Heart left ventricle (tissue), 16 donors: ENCODE measurements at places on chromosomes 5 and 9. TPM values are rescaled to one million over a fixed set of nuclear protein-coding genes. Genes with fewer than 3 reads are reported as not detected.
A peak's percentile ranks its signal among the peaks of the same experiment; 100 is the strongest.

GMCL2 gene
- total RNA-seq = not detected

TAS2R1 gene
- not detected for total RNA-seq

DNA sequence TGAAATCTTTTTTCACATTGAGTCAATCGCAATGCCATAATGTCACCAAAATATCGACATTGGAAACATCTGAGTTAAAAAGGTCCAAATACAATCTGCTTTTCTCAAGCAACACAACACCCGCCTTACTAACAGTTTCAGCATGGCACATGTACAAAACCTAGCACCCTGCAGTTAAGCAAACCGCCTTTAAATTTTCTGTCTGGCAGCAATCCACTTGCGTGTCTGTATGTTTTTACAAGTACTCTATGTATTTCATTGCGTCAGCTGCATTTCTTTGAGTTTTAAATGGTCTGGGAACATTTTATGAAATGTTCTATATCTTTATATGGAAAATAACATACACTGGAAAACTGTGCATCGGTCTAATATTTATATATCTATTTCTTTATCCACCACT, 134.6 kb downstream of the DENND1A start:
- H3K4me1 ChIP-seq = peaks cover 3% of the 10 kb centered on the region
- H3K27ac ChIP-seq = no peak overlapping the region
- no peaks in the 10 kb centered on the region for H3K36me3 ChIP-seq
- no peak overlapping the region for H3K4me3 ChIP-seq
- DNase-seq = no peak

DNA sequence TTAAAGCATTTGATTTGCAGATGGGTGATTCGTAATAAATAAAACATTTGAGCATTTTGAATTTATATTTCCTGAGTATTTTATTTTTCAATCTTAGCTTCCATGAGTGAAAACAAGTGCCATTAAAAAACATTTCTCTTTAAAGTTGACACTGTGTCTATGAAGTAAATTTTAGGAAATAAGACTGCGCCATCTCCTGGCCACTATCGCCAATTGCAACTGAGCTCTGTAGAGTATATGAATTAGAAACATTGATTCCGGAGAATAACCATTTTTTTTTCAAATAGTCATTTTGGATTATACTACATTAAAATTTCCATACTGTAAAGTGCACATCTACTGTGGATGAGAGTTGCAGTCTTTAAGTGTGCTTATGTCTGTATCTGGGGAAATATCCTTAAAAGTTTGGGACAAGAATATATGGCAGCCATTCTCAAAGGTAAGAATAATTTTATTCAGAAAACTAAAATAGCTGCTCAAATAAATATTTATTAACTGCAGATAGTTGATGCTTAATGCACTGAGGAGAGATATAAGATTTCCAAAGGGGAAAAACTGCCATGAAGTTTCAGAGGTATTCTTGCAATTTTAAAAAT, 5.9 kb downstream of the DMRTA1 start:
- DNase-seq = no peak
- no peaks in the 10 kb centered on the region for H3K27me3 ChIP-seq
- H3K4me3 ChIP-seq = no peak overlapping the region
- H3K27ac ChIP-seq = no peak overlapping the region
- H3K4me1 ChIP-seq = peaks cover 1% of the 10 kb centered on the region
- no peaks in the 10 kb centered on the region for H3K36me3 ChIP-seq

DNA sequence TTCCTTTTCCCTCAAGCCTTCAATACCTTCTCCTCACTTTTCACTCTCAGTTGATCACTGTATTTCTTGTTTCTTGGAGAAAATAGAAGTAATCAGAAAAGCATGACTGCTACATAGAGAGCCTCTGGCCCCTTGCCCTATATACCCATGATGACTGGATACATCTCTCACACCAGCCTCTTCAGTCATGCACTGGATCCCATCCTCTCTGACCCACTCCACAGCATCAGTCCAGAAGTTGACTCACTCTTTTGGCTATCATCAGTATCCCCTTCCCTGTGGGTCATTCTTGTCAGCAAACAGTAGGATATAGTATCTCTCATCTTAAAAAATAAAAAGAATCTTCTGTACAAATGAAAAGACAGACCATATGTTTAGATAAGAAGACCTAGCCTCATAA, 32.9 kb downstream of the PTCD2 start:
- H3K27me3 ChIP-seq = no peaks in the 10 kb centered on the region
- no peaks in the 10 kb centered on the region for H3K36me3 ChIP-seq
- DNase-seq = no peak
- H3K4me1 ChIP-seq = no peaks in the 10 kb centered on the region
- H3K4me3 ChIP-seq = no peak overlapping the region
- H3K27ac ChIP-seq = no peak overlapping the region

GRCh38 chr5:172570594-172571334, 70.3 kb upstream of the NEURL1B start:
- H3K27me3 ChIP-seq = no peaks in the 10 kb centered on the region
- no peaks in the 10 kb centered on the region for H3K36me3 ChIP-seq
- DNase-seq = no peak
- H3K27ac ChIP-seq = peak overlapping the region; percentile 38
- H3K4me3 ChIP-seq = no peak overlapping the region
- H3K4me1 ChIP-seq = peaks cover 21% of the 10 kb centered on the region

DNA sequence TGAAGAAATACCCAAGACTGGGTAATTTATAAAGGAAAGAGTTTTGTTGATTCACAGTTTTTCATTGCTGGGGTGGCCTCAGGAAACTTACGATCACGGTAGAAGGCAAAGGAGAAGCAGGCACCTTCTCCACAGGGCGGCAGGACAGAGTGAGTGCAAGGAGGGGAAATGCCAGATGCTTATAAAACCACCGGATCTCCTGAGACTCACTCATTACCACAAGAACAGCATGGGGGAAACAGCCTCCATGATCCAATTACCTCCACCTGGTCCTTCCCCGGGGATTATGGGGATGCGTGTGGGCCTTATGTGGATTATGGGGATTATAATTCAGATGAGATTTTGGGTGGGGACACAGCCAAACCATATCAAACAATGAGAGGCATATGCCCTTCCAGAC, 18.5 kb upstream of the RORB start:
- no peaks in the 10 kb centered on the region for H3K36me3 ChIP-seq
- H3K4me3 ChIP-seq = no peak overlapping the region
- DNase-seq = no peak
- no peak overlapping the region for H3K27ac ChIP-seq
- no peaks in the 10 kb centered on the region for H3K4me1 ChIP-seq

GRCh38 chr9:121537283-121537682, 37.6 kb upstream of the GGTA1 start:
- no peak for DNase-seq
- H3K27ac ChIP-seq = no peak overlapping the region
- H3K4me3 ChIP-seq = no peak overlapping the region
- peaks cover 10% of the 10 kb centered on the region for H3K4me1 ChIP-seq
- no peaks in the 10 kb centered on the region for H3K27me3 ChIP-seq

- H3K4me1 ChIP-seq = no peaks in the 10 kb centered on the region
- no peak for DNase-seq
- H3K4me3 ChIP-seq = no peak overlapping the region
- H3K27ac ChIP-seq = no peak overlapping the region
- peaks cover 92% of the 10 kb centered on the region for H3K36me3 ChIP-seq
These were observed 21.2 kb downstream of the NSUN2 start for GRCh38 chr5:6611334-6612256.
